Myometrial cell (primary cell): ENCODE measurements at places on chromosomes 1 and 21. TPM values are rescaled to one million over a fixed set of nuclear protein-coding genes. Genes with fewer than 3 reads are reported as not detected.

The HRNR gene
- total RNA-seq: not detected in 2 replicates

The ACTN2 gene
- total RNA-seq: not detected in 2 replicates

The FCRL1 gene
- not detected in 2 replicates for total RNA-seq

The TARDBP gene
- 33.2 and 36.7 TPM in 2 replicates for total RNA-seq

The DMBX1 gene
- total RNA-seq: not detected in 2 replicates

The PLA2G2E gene
- total RNA-seq: not detected in 2 replicates

The STXBP3 gene
- 34.2 and 37.5 TPM in 2 replicates for total RNA-seq

The CCDC181 gene
- total RNA-seq: 0.86 and 1.1 TPM in 2 replicates
